ENCODE measurements at places on chromosomes 16 and 17.

- no peak for DNase-seq
Observed at GRCh38 chr16:79593074-79593531, 7.4 kb downstream of the MAF start.

GRCh38 chr16:87185308-87185707 lies 131.9 kb downstream of the C16orf95 start:
- no peak for DNase-seq

- no peak for DNase-seq
Observed at GRCh38 chr17:65629234-65629690, 67.8 kb upstream of the AXIN2 start.

DNA sequence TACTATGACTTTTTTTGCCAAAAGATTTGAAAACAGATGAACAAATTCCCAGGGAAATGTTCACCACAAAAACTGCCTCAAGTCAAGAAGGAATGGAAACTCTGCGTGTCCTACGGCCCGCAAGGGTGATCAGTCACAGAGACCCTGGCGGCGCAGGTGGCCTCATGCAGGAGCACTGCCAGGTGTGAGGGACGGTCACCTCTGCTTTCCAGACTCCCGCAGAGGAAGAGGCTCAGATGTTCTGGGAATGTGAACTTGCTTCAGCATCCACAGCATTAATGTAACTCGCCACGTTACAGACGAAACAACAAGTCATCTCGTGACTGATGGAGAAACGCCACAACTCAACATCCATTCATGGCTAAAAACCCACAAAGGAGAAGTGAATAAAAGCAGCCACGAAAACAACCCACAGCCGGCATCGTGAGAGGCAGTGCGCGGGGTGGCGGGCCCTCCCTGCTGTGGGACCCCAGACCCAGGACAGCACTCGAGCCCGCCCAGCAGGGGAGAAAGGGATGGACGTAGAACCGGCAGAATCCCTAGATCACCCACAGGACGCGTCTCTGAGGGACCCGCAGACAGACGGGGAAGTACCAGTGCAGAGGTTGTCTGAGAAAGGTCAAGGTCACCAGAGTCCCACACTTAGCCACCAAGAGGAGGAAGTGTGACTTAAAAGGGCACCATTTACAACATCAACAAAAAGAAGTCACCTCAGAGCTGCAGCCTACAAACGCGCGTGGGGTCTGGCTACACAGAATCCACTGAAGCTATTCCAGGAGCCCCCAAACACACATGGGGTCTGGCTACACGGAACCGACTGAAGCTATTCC lies 76.9 kb upstream of the GNG13 start:
- DNase-seq, result no peak

GRCh38 chr17:2946144-2946543 lies 117.3 kb downstream of the OR1D5 start:
- DNase-seq, result no peak

GRCh38 chr17:59725691-59726090 lies 18.2 kb downstream of the VMP1 start:
- DNase-seq, result peak; percentile 62

- DNase-seq, result no peak
Observed at GRCh38 chr17:38451030-38451839, 23.0 kb downstream of the ARHGAP23 start.

DNA sequence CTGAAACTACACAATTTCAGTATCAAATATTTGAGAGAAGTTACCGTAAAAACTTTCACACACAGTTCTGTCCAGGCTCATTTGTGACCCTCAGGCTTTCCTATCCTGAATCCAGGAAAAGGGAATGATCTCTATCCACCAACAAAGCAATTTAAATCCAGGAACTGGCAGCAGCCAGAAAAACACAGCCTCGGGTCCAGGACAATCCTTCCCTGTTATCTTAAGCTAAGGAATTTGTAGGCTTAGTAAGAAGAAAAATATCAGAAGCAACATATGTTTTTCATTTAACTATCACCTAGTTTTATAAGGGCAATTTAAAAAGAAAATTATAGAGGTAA lies 47.1 kb downstream of the TEX2 start:
- no peak for DNase-seq

- DNase-seq, result no peak
Observed at GRCh38 chr16:62638964-62639870, 603.0 kb upstream of the CDH8 start.
